Fibroblast of lung (primary cell): ENCODE measurements at places on chromosomes 5 and 9. TPM values are rescaled to one million over a fixed set of nuclear protein-coding genes. Genes with fewer than 3 reads are reported as not detected.
A peak's percentile ranks its signal among the peaks of the same experiment; 100 is the strongest.

Gene CHMP5
- 124 and 130 TPM in 2 replicates for total RNA-seq

- peak; percentile 67 for DNase-seq
- H3K36me3 ChIP-seq: no peaks in the 10 kb centered on the region
- no peak overlapping the region for H3K4me3 ChIP-seq
- peaks cover 2% of the 10 kb centered on the region for H3K4me1 ChIP-seq
These were observed 399.4 kb downstream of the ARRDC3 start for GRCh38 chr5:90983711-90984124.

Gene NR2F1-AS1
- total RNA-seq: 33.6 and 44.6 TPM in 2 replicates

- H3K4me3 ChIP-seq: no peak overlapping the region
- H3K27me3 ChIP-seq: peaks cover 15% of the 10 kb centered on the region
- no peaks in the 10 kb centered on the region for H3K36me3 ChIP-seq
- no peak overlapping the region for H3K27ac ChIP-seq
These were observed 72.1 kb upstream of the ARAP3 start for GRCh38 chr5:141753971-141754713.
